ENCODE measurements at places on chromosomes 3 and 15. TPM values are rescaled to one million over a fixed set of nuclear protein-coding genes. Genes with fewer than 3 reads are reported as not detected.

- DNase-seq: no peak
Observed at GRCh38 chr3:81782585-81782984, 21.1 kb upstream of the GBE1 start.

- DNase-seq: no peak
Observed at GRCh38 chr3:117885011-117885441, 1149.6 kb downstream of the IGSF11 start.

GRCh38 chr3:126963261-126964190 lies 19.4 kb upstream of the PLXNA1 start:
- DNase-seq: no peak

GRCh38 chr15:40872791-40873693 lies 992 bp downstream of the RHOV start:
- DNase-seq: no peak

- DNase-seq: no peak
Observed at GRCh38 chr3:142115867-142116668, 33.3 kb downstream of the TFDP2 start.

GRCh38 chr3:65951836-65952505 lies 86.7 kb downstream of the MAGI1 start:
- no peak for DNase-seq

DNA sequence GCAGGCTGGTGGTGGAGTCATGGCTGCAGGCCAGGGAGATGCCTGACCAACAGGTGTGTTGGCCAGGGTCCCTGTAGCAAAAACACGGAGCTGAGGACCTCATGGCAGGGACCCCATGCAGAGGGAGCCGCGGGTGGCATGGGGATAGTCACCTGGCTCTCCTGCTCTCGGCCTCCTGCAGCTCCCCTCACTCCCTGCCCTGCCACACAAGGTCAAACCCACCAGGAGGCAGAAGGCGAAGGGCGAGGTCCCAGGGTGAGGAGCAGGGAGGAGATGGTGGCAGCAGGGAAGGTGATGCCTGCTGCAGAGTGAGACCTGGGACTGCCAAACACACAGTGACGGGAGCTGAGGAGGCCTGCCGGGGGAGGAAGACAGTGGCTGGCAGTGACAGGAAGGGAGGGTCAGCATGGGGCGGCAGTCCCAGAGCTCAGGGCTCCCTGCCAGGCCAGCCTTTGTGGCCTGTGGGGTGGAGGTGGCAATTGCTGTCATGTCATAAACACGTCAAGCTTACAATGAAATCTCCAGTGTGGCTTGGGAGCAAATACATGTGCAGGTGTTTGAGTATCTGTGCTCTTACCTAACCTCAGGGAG lies 144.3 kb downstream of the TJP1 start:
- no peak for DNase-seq

- DNase-seq: no peak
Observed at GRCh38 chr15:42035435-42035761, 14.6 kb upstream of the PLA2G4E start.

DNA sequence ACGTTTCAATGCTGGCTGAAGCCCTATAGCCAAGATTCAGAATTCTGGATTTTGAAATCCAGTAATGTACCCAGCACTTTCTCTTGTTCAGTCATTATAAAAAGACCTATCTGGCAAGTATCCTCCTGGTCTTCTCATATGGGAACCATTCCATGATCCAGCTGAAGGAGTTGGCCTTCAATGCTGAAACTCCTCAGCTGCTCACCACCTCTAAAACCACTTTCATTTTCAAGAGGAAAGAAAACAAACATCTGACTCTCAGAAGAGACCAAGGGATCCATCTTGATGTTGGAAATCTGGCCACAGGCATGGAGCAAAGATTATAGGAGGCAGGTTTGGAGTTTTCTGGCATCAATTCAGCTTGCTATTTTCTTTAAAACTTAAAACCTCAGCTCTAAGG lies 235.4 kb downstream of the FMN1 start:
- DNase-seq: no peak

DNA sequence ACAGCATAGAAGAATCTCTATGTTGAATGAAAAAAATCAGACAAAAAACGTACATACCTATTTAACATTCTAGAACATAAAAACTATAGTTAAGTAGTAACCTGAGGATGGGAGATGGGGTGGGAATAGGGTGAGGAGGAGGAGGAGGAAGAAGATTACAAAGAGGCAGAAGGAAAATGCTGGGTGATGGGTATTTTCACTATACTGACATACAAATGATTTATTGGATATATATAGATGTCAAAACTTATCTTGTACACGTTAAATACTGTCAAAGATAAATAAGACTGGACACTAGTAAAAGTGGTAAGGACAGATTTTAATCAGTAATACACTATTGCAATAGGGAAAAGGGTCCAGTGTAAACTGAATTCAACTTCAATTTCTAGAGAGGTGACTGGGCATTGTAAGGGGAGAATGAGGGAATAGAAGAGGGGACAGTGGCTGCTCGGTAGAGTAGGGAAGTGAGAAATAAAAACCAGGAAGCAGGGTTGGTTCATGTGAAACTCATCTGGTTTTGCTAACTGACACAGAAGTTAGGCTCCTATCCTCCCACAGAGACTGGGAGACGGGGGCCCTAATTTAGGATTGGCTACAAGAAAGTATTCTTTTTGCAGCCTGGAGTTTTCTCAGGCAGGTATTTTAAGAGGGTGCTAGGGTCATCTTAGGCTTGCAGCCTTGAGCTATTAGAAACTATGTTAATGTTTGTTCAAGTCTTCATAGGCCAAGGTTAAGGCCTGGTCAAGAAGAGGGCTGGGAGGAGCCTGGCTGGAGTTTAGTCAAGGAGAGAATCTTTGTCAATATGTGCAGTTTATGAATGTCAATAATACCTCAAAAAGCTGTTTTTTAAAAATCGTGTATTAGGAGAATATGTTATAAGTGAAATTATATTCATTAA lies 15.0 kb upstream of the C15orf61 start:
- DNase-seq: no peak

DNA sequence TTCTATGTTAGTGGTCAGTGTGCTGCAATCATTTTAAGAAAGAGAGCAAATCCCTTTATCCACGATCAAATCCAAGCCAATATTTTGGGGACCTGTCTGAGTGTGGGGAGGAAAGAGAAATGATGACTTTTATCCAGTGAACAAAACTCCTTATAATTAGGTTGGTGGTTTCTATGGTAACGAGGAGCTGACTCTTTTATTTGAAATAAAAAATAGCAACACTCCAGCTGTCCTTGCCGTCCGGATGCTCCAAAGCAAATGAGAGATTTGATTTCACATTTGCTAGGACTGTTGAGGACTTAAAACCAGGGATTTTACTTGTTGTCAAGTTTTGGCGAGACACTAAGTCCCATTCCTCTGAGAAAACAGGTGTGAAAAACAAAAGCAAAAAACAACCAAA lies 154.0 kb upstream of the PRICKLE2 start:
- DNase-seq: no peak

DNA sequence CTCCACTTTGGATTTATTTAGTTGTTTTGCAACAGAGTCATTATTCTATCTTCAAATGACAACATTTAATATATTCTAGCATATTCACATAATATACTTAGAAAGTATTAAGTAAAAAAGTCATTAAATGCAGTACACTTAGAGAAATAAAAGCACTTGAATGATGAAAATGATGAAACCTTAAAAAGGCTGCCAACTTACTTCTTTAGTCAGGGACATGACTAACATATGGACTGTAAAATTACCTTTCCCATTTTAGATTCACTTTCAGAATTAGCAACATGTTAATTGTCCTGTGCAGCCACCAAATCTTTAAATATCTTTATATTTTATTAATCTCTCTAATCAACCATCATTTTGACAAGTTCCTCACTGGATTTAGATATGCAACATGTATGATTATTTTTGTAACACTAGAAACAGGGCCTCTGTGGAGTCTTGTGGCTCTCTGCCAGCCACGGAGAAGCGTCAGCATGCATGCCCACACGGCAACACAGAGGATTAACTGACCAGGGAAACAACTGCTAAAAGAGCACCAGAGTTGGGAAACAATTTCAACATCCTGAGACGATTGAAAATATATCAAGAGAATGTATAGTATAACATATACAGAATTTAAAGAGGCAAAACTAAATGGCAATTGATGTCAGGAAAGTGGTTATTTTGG lies 95.7 kb downstream of the ANO10 start:
- no peak for DNase-seq

- DNase-seq: no peak
Observed at GRCh38 chr3:129245141-129245540, 4.3 kb upstream of the COPG1 start.

DNA sequence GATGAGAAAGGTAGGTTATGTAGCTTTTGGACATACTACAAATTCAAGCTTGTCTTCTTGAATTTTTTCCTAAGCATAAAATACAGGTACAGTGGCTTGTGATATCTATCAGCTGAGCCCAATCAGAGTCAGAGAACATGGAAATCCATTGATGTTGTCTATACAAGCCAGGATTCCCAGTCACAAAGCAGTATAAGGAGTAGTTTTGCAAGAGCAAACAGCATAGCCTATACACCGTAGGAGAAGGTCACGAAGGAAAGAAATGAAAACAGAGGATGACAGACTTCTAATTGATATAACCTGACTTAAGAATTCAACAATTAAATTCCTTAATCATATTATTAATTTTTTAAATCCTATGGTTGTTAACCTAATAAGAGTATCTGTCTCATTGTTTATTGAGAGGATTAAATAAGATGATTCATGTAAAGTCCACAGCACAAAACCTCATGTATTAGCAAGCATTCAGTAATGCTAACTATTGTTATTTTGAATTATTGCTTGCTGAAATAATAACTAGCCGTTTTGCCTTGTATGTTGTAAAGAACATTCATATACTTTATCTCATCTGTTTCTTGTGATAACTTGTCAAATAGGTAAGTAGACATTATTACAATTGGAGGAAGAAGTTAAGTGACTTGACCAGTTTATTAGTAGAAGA lies 276.6 kb upstream of the ZPLD1 start:
- DNase-seq: no peak

DNA sequence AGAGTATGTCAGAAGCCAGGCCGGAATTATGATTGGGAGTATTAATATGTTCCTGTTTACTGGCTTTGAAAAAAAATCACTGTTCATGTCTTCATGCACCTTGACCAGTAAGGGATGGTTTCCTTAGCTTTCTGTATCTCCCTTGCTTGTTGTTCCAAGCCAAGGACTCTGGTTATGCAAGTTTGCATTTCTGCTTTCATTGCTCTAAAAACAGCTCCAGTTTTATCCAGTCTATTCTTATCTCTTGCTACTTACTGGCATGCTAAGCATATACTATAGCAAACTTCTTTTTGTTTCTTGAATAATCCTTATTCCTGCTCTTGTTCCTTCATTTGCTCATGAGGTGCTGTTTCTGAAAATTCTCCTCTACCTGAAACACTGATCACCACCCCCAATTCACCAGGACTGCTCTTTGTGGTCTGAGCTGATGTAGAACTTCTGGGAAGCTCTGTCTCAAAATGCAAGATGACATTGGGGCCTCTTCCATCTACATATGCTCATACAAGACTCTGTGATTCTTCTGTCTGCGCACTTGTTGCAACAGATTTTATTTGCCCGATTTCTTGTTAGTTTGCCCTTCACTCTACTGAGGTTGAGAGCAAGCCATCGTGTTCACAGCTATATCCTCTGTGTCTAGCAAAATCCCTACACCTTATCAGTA lies 173.0 kb downstream of the EBLN2 start:
- DNase-seq: no peak

GRCh38 chr3:191414286-191414685 lies 46.7 kb upstream of the PYDC2 start:
- DNase-seq: no peak

GRCh38 chr15:101397521-101398003 lies 91.9 kb downstream of the PCSK6 start:
- DNase-seq: no peak

- no peak for DNase-seq
Observed at GRCh38 chr15:60358935-60359682, 38.7 kb downstream of the ANXA2 start.

GRCh38 chr3:39937315-39937714 lies 127.9 kb downstream of the MYRIP start:
- DNase-seq: no peak

DNA sequence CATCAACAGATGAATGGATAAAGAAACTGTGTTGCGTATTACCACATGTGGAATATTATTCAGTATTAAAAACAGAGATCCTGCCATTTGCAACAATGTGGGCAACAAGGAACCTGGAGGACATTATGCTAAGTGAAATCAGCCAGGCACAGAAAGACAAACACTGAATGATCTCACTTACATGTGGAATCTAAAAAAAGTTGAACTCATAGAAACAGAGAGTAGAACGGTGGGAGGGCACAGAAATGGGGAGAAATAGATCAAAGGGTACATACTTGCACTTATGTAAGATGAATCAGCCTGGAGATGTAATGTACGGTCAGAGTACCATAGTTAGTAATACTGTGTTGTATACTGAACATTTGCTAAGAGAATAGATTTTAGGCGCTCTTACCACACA lies 29.8 kb upstream of the MUC13 start:
- no peak for DNase-seq

- DNase-seq: no peak
Observed at GRCh38 chr3:69011096-69011730, 2.3 kb downstream of the EOGT start.

- no peak for DNase-seq
Observed at GRCh38 chr3:181860235-181860634, 148.5 kb downstream of the SOX2 start.

GRCh38 chr3:12472000-12472610 lies 12.2 kb upstream of the TSEN2 start:
- no peak for DNase-seq

DNA sequence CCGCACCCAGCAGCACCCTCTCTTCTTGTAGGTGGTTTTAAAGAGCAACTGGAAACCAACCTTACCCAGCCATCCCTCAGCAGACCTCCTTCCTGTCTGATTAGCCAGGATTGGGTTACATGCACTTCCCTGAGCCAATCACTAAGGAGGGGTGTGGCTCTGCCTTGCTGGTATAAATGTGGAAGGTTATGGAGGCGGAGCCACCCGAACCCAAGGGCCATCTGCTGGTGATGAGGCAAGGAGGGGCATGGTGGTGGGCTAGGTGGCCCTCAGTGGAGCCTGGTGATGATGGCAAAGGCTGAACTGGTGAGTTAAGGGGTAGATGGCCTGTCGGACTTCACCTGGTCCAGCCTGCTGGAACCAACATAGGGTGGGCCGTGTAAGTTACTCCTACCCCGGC lies 39.8 kb downstream of the CCDC33 start:
- no peak for DNase-seq

DNA sequence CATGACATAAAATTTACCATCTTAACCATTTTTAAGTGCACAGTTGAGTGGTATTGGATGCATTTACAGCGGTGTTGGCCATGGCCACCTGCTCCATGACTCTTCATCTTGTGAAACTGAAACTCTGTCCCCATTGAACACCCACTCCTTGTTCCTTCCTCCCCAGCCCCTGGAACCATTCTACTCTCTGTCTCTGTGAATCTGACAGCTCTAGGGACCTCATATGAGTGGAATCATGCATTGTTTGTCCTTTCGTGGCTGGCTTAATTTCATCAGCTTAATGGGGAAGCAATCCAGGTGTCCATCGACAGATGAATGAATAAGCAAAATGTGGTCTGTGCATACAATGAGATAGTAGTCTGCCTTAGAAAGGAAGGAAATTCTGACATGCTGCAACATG lies 42.5 kb downstream of the PLXNA1 start:
- no peak for DNase-seq

The EMC7 gene
- polyA plus RNA-seq: 101 TPM

The HYAL1 gene
- 6.2 TPM for polyA plus RNA-seq

The COL7A1 gene
- 17.6 TPM for polyA plus RNA-seq

The LTF gene
- polyA plus RNA-seq: 2.1 TPM

The BFSP2 gene
- polyA plus RNA-seq: not detected

The GLDN gene
- polyA plus RNA-seq: 0.24 TPM

The SCN11A gene
- 1.0 TPM for polyA plus RNA-seq
